ENCODE measurements at places on chromosomes 3 and 15. TPM values are rescaled to one million over a fixed set of nuclear protein-coding genes. Genes with fewer than 3 reads are reported as not detected.

DNA sequence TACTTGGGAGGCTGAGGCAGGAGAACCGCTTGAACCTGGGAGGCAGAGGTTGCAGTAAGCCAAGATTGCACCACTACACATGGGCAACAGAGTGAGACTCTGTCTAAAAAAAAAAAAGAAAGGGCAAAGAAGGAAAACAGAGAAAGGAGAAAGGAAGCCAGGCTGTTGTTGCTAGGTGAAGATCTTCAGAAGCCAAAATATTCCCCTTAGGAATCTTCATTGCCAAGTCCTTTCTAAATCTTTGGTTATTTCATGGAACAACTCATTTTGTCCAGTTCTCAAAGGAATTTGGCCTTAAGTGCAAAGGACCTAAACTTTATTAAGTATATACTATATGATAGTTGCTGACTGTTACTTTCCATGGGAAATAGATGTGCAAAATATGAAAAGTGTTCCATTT is 59.2 kb upstream of the OSBPL11 start:
- peak; percentile 11 for DNase-seq

Gene VGLL3
- total RNA-seq = not detected

DNA sequence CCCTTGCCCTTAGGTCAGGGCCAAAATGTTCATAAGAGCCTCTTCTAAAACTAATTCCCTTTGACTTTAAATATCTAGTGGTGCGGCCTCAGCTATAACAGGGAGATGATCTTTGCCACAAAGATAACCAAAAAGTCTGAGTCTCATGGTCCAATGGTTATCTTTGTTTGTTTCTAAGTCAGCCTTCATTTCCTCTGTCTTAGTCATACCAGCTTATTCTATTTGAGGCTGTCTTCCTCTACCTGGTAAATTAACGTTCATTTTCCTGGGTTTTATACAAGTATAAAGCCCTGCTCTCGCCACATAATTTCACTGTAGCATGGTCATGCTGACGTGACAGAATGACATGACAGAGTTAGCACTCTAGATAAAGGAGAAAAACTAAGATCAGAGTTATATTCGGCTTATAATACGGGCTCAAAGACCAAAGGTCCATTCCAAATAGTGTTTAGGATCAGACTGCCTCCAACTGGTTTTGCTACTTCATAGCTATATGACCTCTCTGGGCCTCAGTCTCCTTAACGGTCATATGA is 18.4 kb downstream of the ZNF860 start:
- DNase-seq = no peak

DNA sequence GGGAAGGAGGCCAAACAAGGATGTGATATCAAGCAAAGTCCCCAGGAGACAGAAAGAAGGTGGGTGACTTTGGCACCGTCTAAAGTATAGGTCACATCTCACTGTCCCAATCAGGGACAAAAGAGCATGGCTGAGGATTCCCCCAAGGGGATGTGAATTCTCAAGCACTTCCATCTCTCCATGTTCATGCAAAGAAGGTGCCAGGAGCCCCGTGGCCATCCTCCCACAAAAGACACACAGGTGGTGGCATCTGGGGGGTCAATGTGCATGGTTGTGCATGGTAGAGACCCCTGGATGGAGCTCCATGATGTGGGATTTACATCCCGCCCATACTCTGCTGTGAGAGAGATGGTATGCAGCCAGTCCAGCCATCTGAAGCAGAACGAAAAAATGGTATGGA is 145.7 kb upstream of the CTDSPL start:
- DNase-seq = no peak

Gene KBTBD13
- not detected for total RNA-seq

DNA sequence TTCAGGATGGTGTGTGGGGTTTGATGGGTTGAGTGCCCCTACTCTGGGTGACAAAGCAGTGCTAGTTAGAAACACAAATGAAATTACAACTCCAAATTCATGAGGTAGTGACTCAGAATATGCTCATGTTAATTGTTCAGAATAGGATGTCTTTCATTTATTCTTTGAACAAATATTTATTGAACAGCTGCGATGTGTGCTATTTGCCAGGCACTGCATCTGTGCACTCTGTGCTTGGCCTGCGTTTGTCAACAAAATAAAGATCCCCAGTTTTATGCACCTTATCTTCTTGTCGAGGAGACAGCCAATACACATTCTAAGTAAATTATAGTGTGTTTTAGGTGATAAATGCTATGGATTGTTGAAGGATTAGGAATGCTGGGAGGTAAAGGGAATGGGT is 27.3 kb downstream of the MED12L start:
- DNase-seq = no peak

Gene RLBP1
- 6.6 TPM for total RNA-seq

DNA sequence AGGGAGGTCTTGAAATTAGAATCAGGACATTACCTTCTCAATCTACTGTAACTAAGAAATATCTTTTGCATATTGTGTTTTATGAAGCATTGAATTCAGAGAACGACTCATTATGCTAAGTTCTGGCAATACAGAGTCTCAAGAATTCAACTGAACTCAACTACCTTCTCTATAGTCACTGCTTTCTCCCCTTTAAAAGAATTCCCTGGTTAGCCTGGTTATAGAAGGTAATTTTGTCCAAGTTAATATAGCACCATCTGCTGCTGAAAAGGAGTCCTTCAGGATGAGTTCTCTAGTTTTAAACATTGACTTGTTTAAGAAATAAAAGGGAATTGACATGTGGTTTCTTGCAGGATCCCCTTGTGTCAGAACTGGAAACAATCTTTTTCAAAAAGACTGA is 60.2 kb downstream of the IL16 start:
- DNase-seq = peak; percentile 74

Gene PCSK6
- 0.37 TPM for total RNA-seq

Gene GRK7
- not detected for total RNA-seq

- peak; percentile 89 for DNase-seq
Measured at GRCh38 chr3:196193133-196193735, 18.0 kb downstream of the ZDHHC19 start.

Gene TGM4
- not detected for total RNA-seq

DNA sequence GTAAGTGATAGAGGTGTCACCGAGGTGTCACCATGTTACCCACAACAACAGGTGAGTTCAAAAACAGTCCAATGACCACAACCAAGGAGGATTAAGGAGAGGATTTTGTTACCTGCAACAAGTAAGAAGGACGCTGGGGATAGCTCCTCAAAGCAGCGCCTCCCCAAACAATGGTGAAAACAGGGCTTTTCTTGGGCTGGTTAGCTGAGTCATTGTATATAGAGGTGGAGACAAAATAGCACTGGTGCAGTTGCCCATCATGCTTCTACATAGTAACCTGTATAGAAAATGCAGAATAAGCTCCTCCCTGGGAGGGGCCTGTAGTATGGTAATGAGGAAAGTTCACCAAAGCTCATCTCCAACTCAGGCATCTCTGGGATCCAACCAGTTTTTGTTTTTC is 116.9 kb upstream of the EIF1B start:
- no peak for DNase-seq

- DNase-seq = no peak
Measured at GRCh38 chr3:31636049-31636448, 103.3 kb downstream of the STT3B start.

DNA sequence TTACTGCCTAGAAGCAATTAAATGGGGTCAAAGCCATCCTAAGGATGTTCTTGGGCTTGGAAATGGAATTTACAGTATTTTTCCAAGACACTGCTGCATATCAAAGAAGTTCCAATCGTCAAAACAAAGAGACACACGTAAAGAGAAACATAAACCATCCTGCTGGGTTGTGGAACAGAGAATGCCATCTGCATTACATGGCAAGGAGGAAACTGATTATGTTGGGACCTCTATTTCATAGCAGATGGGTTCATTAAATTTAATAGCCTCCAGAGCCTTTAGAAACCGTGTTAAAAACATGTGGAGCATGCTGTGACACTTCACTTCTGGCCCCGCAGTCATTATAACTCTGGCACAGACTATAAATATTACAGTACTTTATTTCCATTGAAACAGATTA is 154.6 kb downstream of the LRTM1 start:
- DNase-seq = no peak

DNA sequence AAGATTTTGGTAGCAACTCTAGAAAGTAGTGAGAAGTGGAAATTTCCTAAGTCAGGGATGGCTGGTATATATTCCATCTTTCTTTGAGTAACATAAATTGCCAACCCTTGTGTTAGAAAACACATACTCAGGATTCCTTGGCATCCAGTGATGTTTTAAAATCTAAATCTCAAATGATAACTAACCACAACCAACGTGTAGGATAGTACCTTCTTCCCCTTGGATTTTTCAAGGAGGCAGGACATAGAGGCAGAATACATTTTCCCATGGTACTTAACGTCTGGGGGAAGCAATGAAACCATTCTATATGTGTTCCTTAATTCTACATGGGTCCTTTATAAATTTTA is 93.4 kb downstream of the WDR76 start:
- no peak for DNase-seq

Gene FBXO40
- not detected for total RNA-seq

Gene PP2D1
- total RNA-seq = not detected

DNA sequence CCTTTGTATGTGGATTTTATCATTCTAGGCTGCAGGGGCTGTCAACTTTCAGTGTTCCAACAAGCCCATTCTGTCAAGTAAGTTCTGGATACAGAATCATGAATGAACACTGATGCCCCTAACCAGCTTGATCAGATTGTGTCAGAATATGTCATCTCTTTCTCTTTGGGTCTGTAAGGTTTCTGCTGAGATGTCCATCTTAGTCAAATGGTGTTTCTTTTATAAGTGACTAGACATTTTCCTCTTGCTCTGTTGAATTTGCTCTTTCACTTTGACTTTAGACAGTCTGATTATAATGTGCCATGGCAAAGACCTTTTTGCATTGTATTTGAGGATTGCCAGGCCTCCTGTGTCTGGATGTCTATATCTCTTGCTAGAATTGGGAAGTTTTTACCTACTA is 660.9 kb upstream of the CBLB start:
- DNase-seq = no peak

GRCh38 chr15:60392601-60392985 is 5.2 kb downstream of the ANXA2 start:
- no peak for DNase-seq

Gene STAB1
- total RNA-seq = not detected

Gene WDR6
- 164 TPM for total RNA-seq

DNA sequence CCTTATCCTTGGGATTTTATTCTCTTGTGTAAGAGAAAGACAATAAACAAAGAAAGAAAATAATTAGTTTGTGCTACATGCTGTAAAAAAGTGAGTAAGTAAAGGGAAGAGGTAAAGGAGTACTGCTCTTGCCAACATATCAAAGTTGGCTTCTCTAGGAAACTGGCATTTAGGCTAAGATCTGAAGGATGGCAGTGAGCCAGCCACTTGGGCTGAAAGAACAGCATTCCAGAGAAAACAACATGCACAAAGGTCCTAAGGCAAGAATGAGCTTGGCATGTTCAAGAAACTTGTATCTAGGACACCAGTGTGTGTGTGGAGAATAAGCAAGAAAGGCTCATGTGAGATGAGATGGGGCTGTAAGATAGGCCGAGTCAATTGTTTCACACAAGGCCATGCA is 245.5 kb upstream of the MANF start:
- no peak for DNase-seq

- DNase-seq = no peak
Measured at GRCh38 chr3:4665197-4665596, 172.0 kb downstream of the ITPR1 start.

Gene UCN2
- not detected for total RNA-seq

DNA sequence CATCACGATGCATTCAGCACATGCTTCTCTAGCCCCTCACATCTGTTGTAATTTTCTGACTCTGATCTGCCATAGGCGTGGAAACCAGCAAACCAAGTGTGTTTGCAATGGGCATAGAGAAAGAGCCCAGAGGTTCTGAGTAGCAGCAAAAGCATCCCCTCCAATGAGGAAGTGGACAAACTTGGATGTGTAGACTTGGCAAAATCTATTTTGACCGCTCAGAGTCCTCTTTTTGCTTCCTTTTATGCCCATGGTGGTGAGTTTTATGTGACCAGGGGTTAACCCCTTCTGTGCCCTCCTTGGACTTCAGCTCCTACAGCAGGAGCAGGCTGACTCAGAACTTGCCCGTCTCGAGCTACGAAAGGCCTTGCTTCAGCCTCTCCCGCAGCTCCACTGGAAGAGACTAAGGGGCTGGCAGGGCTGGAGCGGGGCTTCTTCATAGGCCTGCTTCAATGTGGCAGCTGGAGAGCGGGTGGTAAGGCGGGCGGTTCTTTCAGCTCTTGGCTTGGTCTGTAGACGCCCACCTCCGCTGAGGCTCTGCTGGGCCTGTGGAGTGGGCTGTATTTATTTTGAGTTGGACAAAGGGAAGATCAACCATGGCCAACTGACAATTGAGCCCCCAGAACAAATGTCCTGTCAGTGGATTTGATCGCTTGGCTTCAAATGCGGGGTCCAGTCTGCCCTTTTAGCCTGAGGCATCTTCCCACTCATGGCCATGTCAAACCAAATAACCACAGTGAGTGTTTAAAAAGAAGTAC is 6.5 kb upstream of the ETV5 start:
- DNase-seq = no peak

Gene SST
- total RNA-seq = not detected

DNA sequence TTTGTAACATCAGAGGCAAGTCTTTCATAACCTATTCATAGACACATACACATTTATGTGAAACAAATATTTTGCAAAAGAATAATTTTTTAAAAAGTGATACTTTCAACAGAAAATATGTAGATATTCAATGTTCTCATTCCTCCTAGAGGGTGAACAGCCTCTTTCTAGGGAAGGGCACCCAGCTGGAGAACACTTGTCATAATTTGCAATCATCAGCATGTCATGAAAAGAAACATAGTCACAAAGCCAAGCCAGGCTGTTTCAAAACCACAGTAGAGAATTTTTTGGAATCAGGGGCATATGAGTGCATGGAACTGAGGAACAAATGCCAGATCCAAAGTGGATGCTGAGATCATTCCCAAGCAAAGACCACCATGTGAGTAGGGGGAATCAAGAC is 406.9 kb upstream of the ADAMTS9 start:
- no peak for DNase-seq
